Stimulated activated CD4-positive, alpha-beta T cell treated with anti-CD3 and anti-CD28 coated beads, Interleukin-1b, Interleukin-23, amount 100 ng/mL, for 4 hours (primary cell): ENCODE measurements at places on chromosomes 13 and 19.

DNA sequence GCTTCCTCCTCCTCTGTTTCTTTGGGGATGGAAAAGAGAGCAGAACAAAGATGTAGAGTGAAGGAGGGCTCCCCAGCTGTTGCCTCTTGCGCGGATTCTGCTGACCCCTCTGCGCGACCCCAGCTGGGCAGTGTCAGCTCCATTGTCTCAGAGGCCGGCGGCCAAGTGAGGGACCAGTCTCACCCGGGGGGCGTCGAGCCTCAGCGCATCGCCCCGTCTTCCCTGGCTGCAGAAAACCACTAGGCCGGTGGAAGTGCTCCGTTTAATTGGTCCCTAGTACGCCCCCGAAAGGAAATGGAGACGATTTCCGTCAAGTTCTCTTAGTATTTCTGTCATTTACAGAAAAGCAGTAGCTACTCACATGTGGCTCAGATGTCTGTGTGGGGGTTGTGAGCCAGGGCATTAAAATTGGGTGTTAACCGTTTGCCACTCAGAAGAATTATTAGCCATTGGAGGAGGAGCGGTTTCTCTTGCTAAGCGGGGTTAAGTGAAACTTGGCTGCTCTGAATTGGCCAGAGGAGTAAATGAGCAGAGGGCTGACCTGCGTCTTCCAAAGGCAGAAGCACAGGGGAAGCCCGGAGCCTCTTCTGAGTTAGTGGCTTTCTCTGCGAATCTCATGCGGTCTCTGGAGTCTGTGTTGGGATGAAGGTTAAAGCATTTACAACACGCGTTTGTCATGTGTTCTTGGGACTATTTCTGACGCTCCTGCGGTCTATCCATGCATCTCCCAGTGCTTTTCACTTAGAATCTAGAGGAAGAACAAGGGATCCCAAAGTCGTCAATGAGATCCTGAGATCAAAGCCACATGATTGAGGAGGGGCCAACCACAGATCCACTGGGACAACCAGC lies 132.8 kb upstream of the MYO16 start:
- no peak for DNase-seq

GRCh38 chr19:13978351-13979243 lies 26.3 kb downstream of the DCAF15 start:
- DNase-seq = no peak

GRCh38 chr13:42049454-42049813 lies 986 bp downstream of the DGKH start:
- DNase-seq = no peak

GRCh38 chr13:110225609-110226574 lies 81.1 kb downstream of the COL4A1 start:
- no peak for DNase-seq

DNA sequence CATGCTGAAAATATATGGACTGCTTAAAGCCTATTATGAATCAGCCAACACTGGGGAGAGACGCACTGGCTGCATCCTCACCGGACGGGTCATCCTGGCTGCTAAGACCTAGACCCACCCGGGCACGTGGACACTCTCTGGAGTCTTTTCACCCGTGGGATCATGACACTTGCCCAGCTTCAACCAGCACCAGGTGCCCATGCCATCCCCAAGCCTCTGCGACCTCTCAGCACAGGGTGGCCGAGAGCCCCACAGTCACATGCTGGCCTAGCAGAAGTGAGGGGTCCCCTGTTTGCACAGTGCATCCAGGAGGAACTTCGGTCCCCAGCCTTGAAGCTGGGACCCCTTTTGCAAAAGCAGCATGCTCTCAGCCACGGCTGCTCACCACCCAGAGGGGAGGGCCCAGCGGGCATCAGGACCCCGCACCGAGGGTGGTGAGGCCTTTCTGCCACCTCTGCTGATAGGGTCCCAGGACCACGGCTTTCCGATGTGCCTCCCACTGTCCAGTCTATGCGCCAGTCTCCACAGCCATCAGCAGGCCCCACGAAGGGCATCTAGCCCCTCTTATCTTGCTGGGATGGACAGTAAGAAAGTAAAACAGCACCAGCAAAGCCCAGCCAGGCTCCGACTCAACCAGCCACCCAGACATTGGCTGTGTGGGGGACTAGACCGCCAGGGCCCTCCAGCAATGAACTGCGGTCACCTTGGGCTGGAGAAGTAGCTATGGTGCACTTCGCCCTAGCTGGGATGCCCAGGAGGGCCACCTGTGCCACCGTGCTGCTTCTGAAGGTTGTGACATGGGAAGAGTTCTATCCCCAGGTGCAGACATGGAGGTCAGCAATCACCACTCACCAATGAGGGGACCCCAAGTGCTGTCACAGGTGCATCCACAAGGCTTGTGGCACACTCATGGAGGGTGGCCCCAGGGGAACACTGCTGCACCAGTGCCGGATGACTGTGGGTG lies 73.1 kb downstream of the CEBPG start:
- DNase-seq = no peak

DNA sequence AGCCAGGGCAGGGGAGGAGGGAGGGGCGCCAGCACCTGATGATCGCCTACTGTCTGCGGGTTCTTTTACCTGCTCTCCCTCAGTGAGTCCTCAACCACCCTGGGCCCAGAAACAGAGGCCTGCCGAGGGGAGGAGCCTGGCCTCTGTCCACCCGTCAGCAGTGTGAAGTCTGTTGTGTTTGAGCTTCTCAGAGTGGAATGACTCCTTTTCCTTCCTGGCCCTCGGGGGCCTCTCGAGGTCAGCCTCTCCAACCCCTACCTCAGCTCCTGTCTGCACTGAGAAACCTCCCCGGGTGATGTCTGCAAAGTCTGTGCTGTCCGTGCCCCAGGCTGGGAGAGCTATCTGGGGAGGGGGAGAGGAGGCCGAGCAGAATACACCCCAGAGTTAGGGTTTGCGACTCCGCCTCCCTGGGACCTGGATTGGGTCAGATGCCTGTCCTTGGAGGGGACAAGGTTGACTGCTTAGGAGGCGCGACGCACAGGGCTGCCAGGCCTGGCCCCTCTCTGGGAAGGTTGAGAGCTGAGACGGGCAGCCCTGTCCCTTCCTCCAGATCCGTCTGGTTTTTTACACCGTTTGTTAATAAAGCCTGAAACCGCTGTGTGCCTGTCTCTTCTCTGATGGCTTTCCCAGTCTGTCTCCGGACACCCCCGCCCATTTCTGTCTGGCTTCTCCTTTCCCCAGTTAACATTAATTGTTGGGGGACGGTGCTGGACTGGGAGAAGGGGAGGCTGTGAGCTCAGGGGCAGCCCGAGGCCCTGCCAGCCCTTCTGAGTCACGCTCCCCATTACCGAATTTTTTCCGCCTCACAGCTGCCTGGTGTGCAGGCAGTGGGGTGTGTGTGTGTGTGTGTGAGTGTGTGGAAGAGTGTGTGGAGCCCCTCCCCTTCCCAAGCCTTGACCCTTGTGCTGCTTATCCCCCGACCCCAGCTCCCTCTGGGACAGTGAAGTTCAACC lies 989 bp upstream of the SSC5D start:
- peak; percentile 53 for DNase-seq

GRCh38 chr19:14428882-14429416 lies 4.2 kb upstream of the PKN1 start:
- DNase-seq = no peak

DNA sequence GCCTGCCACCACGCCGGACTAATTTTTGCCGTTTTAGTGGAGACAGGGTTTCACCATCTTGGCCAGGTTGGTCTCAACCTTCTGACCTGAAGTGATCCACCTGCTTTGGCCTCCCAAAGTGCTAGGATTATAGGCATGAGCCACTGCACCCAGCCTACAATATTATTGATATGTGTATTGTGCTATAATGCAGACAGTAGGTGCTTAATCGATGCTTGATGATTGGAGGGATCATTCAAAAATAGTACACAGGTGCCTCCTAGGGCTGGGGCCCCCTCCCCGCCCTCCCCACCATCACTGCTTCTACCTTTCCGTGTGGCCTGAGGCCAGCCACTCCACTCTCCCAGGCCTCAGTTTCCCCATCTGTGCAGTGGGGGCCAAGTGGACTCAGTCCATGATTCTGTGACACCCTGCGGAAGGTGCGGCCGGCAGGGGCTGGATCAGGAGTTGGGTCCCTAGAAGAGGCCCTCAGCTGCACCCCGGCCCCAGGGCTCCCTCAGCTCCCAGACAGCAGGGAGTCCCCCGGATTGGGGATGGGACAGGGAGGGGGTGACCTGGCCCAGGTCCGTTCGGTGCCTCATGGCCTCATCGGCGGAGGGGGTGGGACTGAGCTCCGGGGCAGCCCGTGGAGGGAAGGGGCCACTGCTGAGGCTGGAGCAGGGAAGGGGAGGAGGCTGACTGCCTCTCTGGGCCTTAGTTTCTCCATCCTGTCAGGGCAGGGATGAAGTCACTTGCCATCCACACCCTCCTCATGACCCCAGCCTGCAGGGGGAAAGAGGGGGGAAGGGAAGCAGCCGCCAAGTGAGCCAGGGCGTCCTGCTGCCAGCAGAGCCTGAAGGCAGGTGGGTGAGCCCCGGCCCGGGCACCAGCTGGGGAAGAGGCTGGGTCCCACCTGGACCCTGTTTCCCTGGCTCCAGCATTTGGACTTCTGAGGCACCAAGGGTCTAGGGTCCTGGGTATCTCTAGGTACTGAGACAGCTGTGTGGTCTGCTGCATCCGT lies 1.2 kb downstream of the ADAMTSL5 start:
- no peak for DNase-seq
